Skeletal muscle cell (primary cell): ENCODE measurements at places on chromosomes 1 and 21.

- DNase-seq = no peak
Observed at GRCh38 chr1:202578001-202578504, 132.2 kb downstream of the SYT2 start.

DNA sequence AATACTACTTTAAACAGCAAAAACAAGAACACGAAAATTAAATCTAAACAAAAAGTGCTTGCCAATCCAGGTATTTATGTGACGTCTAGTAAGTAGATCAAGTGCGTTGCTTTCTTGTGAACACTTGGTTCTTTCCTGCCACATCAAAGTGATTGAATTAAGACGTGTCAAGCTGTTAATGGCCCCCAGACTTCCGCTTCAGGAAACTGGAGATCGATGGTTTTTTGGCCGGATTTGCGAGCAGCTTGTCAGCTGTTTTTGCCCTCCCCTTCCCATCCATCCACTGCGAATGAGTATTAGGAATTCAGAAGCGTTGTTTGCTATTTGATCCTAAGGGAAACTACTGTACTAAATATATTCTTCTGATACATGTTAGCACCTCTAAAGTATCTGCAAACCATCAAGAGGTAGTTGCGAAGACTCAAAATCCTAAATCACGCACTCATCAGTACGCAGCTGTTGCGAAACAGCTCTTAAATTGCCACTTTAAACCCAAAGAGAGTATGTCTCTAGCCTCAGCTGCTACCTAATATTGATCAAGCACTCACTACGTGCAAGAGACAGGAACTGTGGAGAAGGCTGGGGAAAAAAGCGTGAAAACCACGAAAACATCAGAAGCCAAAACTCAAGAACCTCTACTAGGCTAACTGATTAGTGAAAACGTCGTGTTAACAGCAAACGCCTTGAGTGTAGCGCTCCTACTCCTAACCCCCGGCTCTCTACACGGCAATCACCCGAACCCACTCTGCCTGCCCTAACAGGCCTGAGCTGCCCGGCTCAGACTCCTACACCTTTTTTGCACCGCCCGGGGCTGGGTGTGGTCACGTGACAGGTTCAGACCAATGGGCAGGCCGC, 473 bp upstream of the BRDT start:
- no peak for DNase-seq

DNA sequence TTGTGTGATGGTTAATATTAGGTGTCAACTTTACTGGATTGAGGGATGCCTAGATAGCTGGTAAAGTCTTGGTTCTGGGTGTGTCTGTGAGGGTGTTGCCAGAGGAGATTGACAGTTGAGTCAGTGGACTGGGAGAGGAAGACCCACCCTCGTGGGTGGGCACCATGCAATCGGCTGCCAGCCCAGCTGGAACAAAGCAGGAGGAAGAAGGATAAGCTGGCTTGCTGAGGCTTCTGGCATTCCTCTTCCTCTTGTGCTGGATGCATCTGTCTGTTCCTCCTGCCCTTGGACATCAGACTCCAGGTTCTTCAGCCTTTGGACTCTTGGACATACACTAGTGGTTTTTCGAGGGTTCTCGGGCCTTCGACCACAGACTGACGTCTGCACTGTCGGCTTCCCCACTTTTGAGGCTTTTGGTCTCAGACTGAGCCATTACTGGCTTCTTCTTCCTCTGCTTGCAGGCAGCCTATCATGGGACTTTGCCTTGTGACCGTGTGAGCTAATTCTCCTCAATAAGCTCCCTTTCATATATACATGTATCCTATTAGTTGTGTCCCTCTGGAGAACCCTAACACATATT, 184.3 kb upstream of the LMO4 start:
- DNase-seq = no peak

GRCh38 chr1:40267767-40268187, 9.7 kb downstream of the ZMPSTE24 start:
- peak; percentile 89 for DNase-seq

- DNase-seq = no peak
Observed at GRCh38 chr1:206467915-206468314, 2.4 kb upstream of the IKBKE start.

DNA sequence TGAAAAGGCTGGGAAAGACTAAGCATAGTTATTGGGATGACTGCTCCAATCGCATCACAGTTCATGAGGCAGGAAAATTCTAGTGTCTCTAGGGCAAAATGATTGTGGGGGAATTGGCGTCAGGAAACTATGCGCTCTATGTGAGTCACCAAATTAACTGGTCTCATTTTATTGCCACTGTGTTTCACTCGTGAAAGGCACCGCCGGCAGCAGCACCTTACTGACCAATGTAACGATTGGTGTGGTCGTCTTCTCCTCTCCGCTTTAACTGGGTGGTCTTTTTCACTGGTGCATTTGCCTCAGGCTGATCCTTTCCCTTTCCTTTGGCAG, 83.5 kb downstream of the SPAG17 start:
- DNase-seq = peak; percentile 72

DNA sequence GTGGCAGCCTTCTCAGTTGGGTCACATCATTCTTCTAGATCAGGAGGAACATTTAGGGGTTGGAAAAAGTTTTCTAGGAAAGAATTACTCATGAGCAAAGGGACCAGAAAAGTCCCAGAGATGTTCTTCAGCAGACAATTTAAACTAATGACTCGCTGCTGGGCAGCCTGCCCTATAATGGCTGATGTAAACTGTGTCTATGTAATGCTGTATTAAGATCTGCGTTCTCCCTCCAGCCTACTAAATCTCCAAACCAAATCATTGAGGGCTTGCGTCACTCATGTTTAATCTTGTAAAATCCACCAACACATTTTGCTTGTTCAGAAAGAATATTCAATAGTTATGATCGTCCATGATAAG, 92.1 kb downstream of the LRRC8C start:
- peak; percentile 92 for DNase-seq

- DNase-seq = no peak
Observed at GRCh38 chr1:206496131-206496793, 11.1 kb upstream of the RASSF5 start.

GRCh38 chr1:12851779-12852178, 3.3 kb upstream of the HNRNPCL1 start:
- no peak for DNase-seq

DNA sequence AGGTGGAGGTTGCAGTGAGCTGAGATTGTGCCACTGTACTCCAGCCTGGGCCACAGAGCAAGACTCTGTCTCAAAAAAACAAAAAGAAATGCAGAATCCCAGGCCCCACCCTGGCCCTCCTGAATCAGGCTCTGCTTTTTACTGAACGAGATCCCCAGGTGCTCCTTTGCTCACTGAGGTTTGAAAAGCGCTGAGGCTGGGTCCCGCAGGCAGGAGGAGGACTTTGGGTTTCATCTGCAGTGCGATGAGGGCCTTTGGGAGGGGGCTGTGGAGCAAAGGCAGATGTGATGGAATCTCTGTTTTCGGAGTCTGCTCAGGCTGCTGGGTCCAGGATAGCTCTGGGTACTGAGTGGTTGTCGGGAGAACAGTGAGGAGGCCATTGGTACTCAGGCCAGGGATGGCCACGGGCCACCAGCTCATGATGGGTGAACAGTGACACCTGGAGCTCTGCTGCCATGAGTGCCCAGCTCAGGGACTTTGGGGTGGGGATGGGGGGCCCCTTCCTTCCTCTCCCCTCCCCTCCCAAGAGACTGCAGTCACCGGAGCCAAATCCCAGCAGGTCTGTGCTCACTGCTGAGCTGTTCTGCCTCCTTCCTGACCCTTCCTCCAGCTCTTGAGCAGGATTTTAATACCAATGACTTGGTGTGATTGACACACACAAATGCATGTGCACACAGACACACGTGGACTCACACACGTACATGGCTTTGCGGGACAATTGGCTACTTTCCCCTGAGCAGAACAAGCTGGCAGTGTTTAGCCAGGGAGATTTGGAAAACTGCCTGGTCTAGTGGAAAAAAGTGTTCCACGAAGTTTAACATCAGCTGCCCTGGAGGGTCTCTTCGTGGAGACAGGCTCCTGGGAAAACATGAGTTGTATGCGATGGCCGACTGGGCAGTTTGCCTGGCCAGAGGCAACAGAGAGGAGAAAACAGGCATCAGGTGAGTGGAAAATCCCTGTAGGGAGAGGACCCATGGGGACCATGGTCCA, 3.6 kb upstream of the DHRS3 start:
- DNase-seq = no peak

- no peak for DNase-seq
Observed at GRCh38 chr21:21102896-21103295, 104.7 kb downstream of the NCAM2 start.

DNA sequence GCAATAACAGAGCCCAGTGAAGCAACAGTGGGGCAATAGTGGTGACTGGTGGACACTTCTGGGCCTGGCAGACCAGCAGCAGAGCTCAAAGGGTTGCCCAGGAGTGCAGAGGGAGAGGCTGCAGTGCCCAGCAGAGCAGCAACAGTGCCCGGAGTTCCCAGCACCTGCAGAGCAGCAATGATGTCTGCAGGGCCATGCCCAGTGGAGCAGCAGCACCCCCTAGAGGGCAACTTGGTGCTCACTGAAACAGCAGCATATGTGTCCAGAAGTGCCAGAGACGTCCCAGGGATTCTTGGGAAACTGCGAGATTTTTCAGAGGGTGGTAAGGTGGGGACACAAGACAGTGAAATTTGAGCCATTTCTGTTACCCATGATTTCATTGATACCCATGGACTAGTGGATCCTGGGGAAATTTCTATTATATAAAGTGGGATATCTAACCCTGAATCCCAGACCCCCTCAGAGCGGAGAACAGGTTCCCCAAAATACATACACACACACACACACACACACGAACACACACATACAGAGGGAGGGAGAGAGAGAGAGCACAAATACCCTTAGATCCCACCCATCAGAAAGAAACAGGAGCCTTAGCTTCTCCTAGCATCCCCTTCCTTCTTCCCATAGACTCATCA, 156.9 kb upstream of the GJB5 start:
- DNase-seq = no peak

DNA sequence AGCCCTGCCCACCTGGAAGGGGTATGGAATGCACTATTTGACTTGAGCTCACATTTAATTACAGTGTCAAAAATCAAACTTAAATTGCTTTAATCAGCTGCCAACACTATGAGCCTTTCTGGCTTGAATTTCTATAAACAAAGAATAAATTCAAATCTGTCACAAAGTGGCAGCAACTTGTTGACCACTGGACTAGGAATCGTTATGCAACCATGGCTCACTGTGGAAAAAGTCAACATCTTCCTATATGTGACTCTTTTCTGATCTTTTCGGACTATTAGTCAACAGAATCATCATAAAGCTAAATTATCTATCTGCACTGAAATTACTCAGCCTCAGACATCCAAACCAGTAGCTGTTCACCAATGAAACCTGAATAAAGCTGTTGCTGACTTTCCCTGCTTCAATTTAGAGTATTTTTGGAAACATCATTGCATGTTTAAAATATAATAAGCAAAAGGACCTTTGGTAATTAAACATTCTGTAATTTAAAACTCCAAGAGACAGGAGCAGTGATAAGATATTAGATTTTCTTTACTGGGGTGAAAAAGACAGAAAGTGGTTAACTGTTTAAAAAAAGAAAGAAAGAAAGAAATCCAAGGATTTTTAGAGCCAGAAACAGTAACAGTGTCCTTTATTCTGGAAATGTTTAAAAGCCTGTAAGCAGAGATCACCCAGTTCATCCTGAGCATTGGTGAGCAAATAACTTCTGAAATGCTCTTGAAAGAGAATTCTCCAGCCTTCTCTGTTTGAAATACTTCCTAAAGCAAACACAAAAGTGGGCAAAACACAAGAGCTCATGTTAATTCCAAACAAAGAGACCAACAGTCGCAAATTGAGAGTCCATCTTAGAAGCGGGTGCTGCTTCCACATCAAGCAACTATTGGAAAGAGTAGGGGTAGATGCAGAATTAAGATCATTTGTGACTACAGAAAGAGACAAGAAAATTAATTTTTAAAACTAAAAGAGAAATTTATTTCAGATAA, 26.2 kb upstream of the ERG start:
- no peak for DNase-seq

GRCh38 chr1:64909031-64909430, 57.3 kb downstream of the JAK1 start:
- no peak for DNase-seq

DNA sequence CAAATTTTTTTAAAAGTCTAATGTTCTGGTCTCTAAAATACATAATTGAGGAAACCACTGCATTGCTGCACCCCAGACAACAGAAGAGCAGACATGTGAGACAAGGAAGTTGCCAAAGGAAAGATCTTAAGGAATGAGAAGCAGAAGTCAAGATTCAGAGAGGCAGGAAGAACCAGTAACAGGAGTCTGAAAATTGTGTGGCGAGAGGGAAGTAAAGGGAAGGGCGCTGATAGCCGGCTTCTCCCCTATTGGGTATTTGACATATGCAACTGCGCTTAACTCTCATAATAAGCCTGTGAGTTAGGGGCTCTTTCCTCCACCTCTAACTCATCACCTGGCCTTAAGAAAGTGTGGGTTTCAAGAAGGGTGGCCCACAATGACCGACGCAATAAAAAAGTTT, 21.9 kb upstream of the KIF14 start:
- no peak for DNase-seq

GRCh38 chr1:211281320-211282022, 22.3 kb downstream of the RCOR3 start:
- no peak for DNase-seq

- DNase-seq = peak; percentile 83
Observed at GRCh38 chr1:226602186-226603021, 53.8 kb downstream of the STUM start.

DNA sequence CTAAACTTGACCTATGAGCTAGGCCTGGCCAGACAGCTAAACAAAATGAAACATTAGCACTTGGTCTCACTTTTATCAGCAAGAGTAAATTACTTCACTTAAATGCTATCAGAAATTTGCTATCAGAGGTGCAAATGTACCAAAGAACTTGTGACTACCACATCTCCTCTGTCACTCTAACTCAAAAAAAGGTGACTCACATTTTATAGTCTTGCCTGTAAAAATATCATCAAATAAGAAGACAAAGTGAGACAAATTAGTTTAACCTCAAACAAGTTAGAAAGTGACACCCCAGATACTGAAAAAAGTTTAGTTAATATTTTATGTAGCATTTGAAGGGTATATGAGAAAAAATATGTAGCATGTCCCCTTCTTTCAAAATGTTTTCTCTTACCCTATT, 76.9 kb downstream of the EPS15 start:
- no peak for DNase-seq

- no peak for DNase-seq
Observed at GRCh38 chr1:21244154-21244553, 46.1 kb downstream of the ECE1 start.

GRCh38 chr1:155761736-155762405, 73.0 kb downstream of the DAP3 start:
- no peak for DNase-seq

GRCh38 chr1:6959491-6959890, 174.2 kb downstream of the CAMTA1 start:
- no peak for DNase-seq
